Adipocyte (in vitro differentiated cells): ENCODE measurements at places on chromosomes 12 and 14.

GRCh38 chr12:2118061-2118460 lies 65.3 kb downstream of the CACNA1C start:
- no peak for DNase-seq

DNA sequence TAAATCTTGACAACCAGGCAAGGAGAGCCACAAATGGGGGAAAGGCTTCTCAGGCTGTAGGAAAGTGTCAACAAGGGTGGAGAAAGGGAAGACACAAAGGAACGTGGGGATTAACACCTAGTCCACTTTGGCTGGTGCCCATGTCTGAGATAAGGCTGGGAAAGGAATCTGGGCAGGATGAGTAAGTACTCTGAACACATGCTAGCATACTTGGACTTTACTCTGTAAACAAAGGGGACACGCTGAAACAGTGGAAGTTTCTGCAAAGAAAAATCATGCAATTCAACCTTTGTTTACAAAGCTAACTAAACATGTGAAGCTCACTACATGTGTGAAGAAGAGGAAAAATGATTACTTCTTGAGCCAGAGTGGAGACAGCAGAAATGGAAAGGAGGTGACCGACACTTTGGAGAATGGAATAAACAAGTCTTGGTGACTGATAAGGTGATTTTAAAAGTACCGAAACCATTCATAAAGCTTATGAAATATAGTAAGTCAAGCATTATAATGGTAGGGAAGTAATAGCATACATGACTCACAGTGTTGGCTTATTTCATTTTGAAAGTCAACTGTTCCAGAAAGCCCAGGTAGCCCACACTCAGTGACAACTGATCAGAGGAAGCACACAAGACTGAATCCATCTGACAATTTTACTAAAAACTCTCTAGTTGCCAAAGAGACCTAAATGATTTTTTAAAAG lies 13.2 kb downstream of the CPNE8 start:
- no peak for DNase-seq

DNA sequence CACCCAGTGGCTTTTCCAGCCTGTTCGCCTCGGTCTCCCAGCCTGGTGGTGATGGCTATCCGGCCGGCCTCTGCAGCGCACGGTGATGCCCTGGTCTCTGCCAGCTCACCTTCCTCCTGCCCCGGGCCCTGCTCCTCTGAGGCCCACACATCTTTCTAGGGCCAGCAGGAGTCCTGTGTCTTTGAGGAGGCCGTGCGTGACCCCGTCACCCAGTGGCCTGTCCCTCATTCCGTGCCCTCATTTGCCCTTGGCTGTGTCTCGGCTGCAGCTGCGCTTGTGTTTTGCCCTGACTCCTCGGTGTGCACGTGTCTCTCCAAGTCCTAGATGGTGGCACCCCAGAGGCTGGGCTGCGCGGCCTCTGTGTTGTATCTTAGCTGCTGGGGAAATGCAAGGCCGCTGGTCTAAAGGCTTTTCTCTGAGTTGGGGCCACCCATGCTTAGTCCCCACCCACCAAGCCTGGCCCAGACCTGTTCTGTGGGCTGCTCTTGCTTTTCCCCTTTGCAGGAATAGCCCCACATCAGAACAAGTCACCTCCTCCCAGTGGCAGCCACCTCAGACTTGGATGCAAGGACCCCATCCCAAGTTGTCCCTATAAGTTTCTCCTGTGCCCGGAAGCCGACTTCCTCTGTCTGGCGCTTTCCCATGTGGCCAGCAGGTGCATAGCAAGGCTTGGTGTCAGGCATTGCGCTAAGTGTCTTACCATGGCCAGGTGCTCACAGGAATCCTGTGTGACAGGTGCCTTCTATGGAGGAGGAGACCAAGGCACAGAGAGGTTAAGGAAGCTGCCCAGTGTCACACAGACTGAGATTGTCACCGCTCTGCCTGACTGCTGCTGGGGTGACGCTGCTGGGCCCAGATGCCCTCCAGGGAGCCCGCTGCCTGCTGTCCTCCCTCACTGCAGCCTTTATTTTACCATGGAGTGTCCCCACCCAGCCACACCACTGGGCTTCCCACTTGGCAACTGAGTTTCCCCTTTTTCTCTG lies 64.5 kb downstream of the TSPAN9 start:
- no peak for DNase-seq

DNA sequence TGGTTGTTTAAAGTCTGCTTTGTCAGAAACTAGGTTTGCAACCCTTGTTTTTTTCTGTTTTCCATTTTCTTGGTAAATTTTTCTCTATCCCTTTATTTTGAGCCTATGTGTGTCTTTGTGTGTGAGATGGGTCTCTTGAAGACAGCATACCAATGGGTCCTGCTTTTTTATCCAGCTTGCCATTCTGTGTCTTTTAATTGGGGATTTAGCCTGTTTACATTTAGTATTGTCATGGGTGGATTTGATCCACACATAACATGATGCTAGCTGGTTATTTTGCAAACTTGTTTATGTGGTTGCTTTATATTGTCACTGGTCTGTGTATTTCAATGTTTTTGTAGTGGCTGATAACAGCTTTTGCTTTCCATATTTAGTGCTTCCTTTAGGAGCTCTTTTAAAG lies 17.2 kb upstream of the ART4 start:
- no peak for DNase-seq

GRCh38 chr14:100884456-100884855 lies 19.1 kb downstream of the RTL1 start:
- no peak for DNase-seq

GRCh38 chr14:105294142-105294597 lies 6.6 kb downstream of the BRF1 start:
- DNase-seq, result no peak

- DNase-seq, result no peak
Measured at GRCh38 chr12:91241756-91242155, 59.1 kb upstream of the DCN start.

DNA sequence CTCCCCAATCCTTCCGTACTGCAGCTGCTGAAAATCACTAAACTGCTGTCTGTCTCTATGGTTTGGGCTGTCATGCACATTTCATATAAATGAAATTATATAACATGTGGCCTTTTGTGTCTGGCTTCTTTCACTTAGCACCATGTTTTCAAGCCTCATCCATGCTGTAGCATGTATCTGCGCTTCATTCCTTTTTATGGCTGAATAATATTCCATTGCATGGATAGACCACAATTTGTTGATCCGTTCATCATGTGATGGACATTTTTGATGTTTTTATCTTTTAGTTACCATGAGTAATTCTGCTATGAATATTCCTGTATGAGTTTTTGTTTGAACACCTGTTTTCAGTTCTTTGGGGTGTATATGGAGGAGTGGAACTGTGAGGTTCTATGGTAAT lies 32.6 kb upstream of the MED13L start:
- DNase-seq, result no peak

DNA sequence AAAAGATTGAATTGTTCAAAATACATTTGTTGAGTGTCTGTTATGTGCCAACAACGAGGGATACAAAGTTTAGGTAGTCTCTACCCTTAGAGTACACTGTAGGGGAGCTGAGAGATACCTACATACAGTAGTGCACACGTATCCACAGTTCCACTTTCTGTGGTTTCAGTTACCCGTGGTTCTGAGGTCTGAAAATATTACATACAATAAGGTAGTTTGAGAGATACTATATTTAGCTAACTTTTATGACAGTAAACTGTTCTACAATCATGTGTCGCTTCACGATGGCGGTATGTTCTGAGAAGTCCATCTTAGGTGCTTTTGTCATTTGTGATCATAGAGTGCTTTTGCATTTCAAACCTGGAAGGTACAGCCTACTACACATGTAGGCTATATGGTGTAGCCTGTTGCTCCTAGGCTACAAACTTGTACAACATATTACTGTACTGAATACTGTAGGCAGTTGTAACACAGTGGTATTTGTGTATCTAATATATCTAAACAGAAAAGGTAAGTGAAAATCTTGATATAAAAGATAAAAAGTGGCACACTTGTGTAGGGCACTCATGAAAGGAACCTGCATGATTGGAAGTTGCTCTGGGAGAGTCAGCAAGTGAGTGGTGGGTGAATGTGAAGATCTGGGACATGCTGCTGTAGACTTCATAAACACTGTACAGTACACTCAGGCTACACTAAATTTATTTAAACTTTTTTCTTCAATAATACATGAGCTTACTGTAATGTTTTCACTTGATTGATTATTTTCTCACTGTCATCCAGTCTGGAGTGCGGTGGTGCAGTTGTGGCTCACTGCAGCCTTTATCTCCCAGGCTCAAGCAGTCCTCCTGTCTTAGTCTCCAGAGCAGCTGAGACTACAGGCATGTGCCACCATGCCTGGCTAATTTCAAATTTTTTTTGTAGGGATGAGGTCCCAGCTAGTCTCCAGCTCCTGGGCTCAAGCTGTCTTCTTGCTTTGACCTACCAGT lies 4.0 kb downstream of the CPSF6 start:
- DNase-seq, result no peak

DNA sequence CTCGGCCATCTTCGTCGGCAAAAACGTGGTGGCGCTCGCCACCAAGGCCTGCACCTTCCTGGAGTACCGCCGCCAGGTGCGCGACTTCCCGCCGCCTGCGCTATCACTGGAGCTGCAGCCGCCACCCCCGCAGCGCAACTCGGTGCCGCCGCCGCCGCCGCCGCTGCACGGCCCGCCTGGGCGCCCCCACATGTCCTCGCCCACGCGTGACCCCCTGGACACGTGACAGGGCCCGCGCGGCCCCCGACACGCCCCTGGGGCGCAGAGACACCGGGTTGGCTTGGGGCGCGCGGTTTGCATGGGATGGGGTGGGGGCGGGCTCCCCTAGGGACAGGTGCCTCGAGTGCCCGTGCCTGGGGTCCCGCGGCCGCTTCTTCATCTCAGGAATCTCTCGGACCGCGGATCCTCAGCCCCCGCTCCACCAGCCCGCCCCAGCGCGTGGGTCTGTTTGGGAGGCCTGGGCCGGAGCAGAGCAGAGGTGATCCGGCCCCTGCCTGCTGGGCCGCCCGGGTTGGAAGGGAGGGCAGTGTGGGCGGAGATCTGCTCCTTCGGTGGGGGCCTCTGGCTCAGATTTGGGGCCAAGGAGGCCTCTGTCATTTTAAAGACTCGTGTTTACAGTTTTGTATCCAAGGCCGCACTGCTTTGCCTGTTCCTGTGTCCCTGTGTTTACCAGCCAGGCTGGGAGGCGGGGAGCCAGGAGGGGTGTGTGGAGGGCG lies 3.3 kb downstream of the TMEM121 start:
- DNase-seq, result no peak

GRCh38 chr12:111578276-111578970 lies 20.7 kb downstream of the ATXN2 start:
- DNase-seq, result peak; percentile 71

- DNase-seq, result no peak
Measured at GRCh38 chr12:114944736-114945135, 260.8 kb upstream of the TBX3 start.

DNA sequence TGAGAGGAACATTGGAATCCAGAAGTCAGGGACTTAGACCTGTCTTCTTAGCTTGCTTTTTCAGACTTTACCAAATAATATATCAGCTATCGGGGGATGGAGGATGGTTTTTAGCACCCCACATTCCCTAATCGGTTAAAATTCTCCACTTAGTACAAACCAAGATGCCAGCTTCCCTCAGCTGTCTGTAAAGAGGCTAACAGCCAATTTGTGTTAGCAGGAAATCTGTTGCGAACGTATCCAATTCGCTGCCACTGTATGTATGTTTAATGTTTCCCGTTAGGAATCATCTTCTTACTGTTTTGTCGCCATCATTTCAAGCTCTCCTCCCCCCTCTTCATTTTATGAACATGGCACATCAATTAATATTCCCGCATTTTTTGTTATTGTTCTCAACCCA lies 289.0 kb downstream of the BCL11B start:
- DNase-seq, result no peak
